Endothelial cell (in vitro differentiated cells): ENCODE measurements at places on chromosomes 2 and 18. TPM values are rescaled to one million over a fixed set of nuclear protein-coding genes. Genes with fewer than 3 reads are reported as not detected.

- no peak overlapping the region for H3K4me3 ChIP-seq
- H3K27ac ChIP-seq, result no peak overlapping the region
- H3K27me3 ChIP-seq, result peaks cover 2% of the 10 kb centered on the region
Observed at GRCh38 chr18:61876899-61877298, 15.9 kb downstream of the RNF152 start.

- no peak overlapping the region for H3K4me3 ChIP-seq
- no peak for DNase-seq
- no peaks in the 10 kb centered on the region for H3K27me3 ChIP-seq
- H3K36me3 ChIP-seq, result no peaks in the 10 kb centered on the region
Observed at GRCh38 chr18:75029481-75029880, 179.5 kb downstream of the PTGR3 start.

HS6ST1 gene
- total RNA-seq, result 23.3 TPM

SMYD5 gene
- 17.0 TPM for total RNA-seq
